ENCODE measurements at places on chromosomes 16 and 17.

DNA sequence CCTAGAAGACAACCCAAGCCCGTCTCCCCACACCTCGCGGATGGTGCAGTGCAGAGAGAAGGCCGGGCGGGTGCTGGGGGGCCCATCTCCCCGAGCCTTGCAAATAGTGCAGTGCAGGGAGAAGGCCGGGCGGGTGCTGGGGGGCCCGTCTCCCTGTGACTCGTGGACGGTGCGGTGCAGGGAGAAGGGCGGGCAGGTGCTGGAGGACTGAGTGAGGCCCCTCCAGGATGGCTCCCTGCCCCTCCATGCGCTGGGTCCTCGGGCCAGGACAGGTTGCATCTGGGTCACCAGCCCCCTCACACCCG lies 40.0 kb upstream of the ACSF3 start:
- no peak for DNase-seq

DNA sequence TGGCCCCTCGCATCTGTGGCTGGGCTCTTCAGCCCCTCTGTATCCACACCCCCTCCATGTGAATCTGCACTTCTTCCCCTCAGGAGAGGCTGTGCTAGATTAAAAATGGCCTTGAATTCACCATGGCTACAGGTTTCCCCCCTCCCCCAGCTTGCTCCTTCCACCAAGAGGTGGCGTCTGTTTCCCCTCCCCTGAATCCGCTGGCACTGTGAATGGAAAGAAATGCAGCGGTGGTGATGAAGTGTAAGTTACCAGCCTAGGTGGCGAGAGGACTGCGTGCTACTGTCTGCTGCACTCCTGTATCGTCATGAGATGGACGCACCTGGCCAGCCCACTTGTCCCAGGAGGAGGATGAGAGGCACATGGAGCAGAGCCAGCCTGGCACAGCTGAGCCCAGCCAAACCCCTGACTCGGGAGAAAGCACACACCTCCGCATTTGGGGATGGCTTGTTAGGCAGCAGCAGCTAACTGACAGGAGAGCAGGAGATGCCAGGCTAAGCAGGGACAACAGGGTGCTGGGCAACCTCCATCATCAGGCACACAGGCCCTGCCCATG lies 26.2 kb downstream of the TNFRSF13B start:
- DNase-seq: no peak

GRCh38 chr17:47866941-47867340 lies 16.0 kb upstream of the SP6 start:
- no peak for DNase-seq

DNA sequence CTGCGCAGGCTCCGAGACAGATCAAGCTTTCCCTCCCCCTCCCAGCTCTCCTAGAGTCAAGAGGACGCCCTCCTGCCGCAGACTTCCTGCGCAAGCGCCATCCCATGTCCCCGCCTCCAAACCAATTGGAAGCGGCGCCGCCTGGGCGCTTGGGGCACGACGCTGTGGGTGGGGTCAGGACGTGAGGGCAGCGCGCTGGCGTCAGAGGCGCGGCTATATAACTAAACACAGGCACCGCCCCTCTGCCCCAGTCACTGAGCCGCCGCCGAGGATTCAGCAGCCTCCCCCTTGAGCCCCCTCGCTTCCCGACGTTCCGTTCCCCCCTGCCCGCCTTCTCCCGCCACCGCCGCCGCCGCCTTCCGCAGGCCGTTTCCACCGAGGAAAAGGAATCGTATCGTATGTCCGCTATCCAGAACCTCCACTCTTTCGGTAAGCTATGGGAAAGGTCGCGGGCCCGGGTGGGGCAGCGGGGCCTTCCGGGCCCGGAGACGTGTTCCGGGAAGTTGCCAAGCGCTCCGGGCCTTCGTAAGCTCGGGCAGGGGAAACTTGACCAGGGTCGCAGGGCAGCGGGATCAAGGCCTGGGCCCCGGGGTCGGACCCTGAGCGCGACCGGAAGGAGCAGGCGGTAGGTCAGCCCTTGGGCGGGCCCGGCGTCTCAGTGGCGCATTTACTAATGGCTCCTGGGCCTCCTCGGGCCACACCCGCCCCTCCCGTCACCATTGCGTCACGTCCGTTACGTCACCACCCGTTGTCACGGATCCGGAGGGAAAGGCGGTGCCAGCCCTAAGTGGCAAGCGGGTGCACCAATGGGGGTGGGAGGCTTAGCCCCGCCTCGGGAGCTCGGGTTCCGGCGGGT lies at the start of gene EIF1:
Gene EIF1, plus strand, starts transcription at position 245 of the 856 bp plus-strand sequence. Its CDS starts 154 bp downstream, at position 399.
- peak; percentile 99 for DNase-seq

DNA sequence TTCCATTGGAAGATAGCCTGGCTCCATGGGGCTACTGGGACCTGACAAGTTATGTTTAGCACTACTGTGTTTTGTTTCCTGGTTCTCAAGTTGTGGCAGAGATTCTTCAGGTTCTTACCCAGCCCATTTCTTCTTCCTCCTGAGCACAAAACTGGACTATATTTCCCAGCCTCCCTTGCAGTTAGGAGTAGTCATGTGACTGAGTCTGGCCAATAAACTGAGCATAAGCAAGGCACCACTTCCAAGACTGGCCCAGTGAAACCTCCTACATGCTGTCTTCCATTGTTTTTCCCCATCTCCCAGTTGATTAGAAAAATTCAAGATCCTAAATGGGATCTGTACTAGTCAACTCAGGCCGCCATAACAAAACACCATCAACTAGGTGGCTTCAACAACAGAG lies 28.2 kb upstream of the RBBP6 start:
- no peak for DNase-seq

- no peak for DNase-seq
Observed at GRCh38 chr16:17744921-17745572, 274.3 kb upstream of the XYLT1 start.

DNA sequence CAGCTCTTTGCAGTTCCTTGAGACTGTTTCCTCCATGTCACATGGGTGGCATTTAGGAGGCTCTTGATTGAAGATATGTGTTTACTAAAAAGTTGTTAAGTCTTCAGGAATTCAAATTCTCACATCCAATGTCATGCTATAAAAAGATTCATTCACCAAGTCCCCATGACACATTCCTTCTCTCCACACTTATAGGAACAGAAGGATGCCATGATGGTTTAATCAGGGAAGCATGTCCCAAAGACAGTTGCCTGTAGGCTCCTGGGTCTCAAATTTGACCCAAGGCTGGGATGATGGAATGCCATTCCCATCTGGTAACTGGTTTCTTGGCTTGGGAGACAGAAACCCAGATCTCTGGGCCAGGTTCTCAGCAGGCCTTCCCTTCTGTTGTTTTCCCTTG lies 140.6 kb upstream of the SOX9 start:
- no peak for DNase-seq

- no peak for DNase-seq
Observed at GRCh38 chr16:15766918-15767317, 89.9 kb downstream of the MYH11 start.

GRCh38 chr16:17166095-17166494 lies 304.7 kb downstream of the XYLT1 start:
- DNase-seq: no peak

- no peak for DNase-seq
Observed at GRCh38 chr16:55401046-55401445, 77.0 kb downstream of the IRX6 start.
